CD14-positive monocyte (primary cell): ENCODE measurements at places on chromosomes 7 and 10.
A peak's percentile ranks its signal among the peaks of the same experiment; 100 is the strongest.

GRCh38 chr10:17527514-17528146 is 73.2 kb upstream of the ST8SIA6 start:
- peak; percentile 10 for DNase-seq

DNA sequence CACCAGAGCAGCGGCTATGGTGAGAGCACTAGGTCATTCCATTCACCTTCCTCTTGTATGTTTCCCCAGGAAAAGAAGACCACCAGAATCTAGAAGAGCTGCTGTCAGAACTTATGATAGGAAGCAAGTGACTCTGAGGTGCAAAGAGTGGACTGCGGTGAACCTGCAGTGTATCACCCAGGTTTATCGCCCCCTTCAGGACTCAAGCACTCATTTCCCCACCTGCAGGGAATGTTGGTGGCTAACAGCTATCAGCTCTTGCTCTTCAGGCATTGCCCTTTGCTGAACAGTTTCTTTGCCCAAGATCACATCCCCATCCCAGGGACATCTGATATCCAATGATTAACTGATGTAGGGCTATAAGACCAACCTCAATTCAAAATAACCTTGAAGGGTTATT is 66.3 kb upstream of the IL6 start:
- no peak for DNase-seq

- DNase-seq: no peak
These were observed at the start of gene PON1 for GRCh38 chr7:95324431-95324830. TSS of gene PON1 (minus strand) at chr7:95324532. CDS start at chr7:95324475, 57 bp downstream.

DNA sequence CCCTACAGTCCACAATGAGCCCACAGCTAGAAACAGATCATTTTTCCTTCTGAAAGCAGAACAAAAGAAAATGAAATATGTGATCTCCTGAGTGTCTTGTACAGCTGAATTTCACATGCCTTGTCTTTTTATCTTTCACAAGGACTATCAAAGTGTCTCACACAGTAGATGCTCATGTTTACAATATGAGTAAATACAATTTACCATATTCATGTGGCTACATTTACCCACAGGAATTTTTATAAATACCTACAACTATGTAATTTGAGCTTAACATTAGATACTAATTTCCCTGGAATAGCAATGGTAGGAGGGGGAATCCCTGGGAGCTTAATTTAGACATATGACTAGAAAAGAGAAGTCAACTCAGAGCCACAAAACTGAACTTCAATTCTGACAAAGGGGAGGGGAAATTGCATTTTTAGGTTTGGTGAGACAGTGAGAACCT is 186.2 kb downstream of the MACC1 start:
- no peak for DNase-seq

DNA sequence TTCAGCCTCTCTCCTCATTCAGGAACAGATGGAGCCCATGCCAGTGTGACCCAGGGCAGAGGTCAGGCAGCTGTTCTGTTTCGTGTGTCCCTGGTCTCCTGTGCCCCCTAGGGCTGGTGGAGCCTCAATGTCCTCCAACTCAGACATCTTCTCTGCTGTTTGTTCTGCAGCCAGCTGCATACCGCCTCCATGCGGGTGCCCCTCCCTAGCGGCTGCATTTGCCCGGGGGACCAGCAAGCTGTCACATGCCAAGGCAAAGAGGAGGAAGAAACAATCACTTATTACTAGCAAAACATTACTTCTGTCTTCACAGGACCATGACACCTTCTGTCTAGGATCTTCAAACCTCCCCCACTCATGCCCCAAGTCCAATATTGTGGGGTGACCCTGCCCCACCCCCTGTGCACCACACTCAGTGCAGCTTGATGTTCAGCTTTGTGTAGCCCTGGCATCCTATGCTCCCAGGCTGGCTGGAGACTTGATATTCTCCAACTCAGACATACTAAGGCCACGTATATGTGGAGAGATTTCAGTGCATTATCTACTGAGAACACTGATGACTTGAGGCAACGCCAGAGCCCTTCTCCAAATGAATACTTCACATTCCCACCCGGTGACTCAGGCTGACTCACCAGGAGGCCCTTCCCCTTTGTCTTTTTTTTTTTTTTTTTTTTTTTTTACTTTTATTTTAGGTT is 188.9 kb downstream of the SKIDA1 start:
- no peak for DNase-seq

DNA sequence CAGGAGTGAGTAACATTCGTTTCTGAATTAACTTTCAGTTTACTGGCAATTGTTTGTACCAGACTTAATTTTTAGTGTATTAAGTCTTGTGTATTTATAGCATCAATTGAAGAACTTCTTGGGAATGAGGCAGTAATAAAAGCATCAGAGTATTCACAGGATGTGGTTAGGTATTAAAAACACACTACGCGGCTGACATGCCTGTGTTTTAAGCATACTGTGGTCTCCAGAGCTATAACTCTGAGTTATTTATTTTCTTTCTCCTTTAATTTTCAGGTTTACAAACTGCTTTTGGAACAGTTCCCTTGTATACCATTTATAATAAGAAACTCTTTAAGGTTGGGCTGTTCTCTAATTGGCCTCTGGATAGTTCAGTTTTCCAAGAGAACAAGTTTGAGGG is 626.1 kb upstream of the NRG3 start:
- no peak for DNase-seq

DNA sequence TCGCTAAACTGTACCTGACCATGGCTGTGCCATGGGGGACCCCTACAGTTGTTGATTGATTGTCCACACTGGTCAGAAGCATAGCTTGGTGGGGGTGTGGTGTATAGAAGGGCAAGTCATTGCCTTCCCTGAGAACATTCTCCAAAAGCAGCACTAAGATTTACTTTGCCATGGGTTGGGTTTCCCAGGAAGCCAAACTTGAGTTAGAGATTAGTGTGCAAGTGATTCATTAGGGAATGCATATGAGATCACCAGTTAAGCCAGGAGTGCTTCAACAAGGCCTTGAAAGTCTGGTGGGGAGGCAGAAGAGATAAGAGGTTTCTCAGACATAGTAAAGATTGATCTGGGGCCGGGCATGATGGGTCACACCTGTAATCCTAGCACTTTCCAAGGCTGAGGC is 21.4 kb upstream of the TPST1 start:
- DNase-seq: no peak

GRCh38 chr10:73937333-73938043 is 26.6 kb downstream of the PLAU start:
- no peak for DNase-seq

DNA sequence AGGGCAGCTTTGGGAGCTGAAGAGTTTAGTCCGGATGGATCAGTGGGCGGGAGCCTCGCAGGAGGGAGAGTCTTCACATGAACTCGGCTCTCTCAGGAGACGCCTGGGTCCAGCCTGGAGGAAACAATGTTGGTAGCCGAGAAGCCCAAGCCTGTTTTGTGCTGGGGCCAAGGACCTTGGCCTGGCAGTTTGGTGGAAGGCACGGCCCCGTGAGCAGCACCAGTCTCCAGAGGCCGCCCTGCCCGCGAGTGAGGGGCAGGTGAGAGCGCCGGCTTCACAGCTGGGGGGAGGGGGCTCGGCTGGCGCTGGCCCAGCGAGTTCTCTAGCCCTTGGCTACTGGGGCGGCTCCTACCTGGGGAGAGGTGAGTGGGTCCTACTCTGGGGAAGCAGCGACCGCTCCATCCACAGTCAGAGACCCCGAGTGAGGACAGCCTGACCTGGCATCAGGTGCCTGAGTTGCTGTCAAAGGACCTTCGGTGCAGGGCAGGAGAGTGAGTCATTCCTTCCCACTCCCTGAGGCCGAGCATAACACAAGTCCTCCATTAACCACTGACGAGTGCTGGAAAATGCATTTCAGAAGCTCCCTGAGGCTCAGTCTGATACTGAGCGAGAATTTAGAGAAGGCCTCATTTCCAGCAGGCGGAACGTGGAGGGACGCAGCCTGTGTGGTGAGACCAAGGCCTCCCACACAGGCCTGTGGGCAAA is 89.3 kb upstream of the DIP2C start:
- no peak for DNase-seq

DNA sequence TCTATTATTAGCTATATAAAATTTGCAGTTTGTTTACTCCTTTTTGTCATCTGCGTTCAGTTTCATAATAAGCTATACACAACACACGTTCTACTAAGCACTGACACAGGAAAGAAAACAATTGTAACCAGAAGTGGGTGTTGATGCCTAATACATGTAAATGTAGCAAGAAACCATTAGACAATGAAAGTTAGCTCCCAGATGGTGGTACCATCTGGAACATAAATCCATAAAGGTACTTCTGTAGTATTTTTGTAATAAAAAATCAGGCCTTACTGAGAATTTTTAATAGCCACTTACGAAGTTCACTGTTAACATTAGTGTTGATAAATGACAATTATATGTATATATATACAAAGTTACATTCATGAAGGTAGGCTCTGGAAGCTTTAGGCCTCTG is 194.7 kb downstream of the KCND2 start:
- no peak for DNase-seq

DNA sequence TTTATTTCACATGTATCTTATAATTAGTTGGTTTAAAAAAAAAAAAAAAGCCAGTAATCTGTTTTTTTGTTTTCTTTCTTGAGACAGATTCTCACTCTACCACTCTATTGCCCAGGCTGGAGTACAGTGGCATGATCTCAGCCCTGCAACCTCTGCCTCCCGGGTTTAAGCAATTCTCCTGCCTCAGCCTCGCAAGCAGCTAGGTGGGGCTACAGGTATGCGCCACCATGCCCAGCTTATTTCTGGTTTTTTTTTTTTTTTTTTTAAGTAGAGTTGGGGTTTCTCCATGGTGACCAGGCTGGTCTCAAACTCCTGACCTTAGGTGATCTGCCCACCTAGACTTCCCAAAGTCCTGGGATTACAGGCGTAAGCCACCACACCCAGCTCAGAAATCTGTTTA is 34.1 kb upstream of the CAPZA2 start:
- DNase-seq: no peak

GRCh38 chr7:78301407-78301806 is 502.8 kb downstream of the PHTF2 start:
- no peak for DNase-seq

- no peak for DNase-seq
These were observed 22.8 kb downstream of the CFAP46 start for GRCh38 chr10:132919374-132920100.

DNA sequence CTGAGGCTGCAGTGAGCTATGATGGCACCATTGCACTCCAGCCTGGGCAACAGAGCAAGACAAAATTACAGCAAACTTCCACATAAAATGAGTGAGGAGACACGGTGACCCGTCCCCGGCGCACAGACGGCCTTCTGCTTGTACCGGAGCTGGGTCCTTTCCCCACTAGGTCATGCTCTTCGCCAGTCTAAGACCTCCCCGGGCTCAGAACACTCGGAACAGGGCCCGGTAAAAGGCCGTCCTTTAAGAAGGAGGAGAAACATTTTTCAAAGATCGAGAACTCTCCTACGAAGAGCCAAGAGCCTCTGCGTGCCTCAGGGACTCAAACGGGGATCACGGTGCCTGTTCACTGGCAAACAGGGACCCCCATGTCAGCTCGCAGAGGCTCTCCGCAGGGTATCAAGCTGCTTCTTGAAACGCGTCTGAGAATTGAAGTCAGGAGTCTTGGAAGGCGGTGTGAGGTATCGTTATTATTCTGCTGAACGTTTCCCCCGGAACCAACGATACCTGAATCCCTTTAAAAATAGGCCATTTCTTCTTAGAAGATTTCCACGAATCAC is 9.0 kb downstream of the CARD11 start:
- DNase-seq: no peak

- DNase-seq: no peak
These were observed 30.5 kb upstream of the XPNPEP1 start for GRCh38 chr10:109953766-109954165.

- no peak for DNase-seq
These were observed 299.1 kb downstream of the LHFPL3 start for GRCh38 chr7:104627516-104627915.

- no peak for DNase-seq
These were observed 754.2 kb downstream of the GRID1 start for GRCh38 chr10:85612378-85612775.

- DNase-seq: no peak
These were observed 9.9 kb upstream of the NT5C3A start for GRCh38 chr7:33072471-33072870.

DNA sequence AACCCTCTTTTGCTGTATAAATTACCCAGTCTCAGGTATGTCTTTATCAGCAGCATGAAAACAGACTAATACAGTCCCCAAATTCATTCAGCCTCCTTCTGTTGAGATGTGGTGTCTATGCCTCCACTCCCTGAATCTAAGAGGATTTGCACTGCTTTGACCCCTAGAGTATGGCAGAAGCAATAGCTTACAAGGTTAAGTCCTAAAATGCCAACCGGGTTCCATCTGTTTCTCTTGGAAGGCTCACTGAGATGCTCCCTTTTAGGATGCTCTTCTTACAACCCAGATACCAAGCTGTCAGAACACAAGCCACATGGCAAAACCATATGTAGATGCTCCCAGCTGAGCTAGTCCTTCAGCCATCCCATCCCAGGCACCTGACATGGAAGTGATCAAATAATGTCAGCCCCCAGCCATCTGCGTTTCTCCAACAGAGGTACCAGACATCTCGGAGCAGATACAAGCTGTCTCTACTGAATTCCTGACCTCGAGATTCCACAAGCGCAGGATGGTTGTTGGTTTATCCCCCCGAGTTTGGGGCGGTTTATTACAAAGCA is 20.2 kb downstream of the CALN1 start:
- no peak for DNase-seq

- DNase-seq: no peak
These were observed 75.9 kb downstream of the ADARB2 start for GRCh38 chr10:1661416-1661815.

- no peak for DNase-seq
These were observed 133.3 kb downstream of the PHTF2 start for GRCh38 chr7:77931841-77932240.
